ENCODE measurements at places on chromosomes 5 and 9.

DNA sequence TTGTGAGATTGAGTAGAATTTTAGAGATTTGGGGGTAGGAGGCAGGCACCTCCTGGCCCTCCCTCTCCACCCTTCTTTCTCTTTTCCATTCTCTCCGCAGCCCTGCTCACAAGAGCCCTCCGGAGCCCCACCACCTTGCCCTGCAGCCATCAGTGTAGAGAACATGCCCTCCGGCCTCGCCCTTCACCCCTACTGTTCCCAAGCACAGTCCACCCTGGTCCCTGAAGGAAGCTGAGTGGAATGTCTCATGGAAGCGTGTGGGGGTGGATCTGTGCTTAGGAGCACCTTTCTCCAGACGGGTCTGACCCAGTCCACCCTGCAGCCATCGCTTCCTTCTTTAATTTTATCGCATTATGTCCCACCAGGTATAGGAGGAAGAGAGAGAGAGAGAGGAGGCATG is 267.1 kb downstream of the NSG2 start:
- no peak for DNase-seq

DNA sequence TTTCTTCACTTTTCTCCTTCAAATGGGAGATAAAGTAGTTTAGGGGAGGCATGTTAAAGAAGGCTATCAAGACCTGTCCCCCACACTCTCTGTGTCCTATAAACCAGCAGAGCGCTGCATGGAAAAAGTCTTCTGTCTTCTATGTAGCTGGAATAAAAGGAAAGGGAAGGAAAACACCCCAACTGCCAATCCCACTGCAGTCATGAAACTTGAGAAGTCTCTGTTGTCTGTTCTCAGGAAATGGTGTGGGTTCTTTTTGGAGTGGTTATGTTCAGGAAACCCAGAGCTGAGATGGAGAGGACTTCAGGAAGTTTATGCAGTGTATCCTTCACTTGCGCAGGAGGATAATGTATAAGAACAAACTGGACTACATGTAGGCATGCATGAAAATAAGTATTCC is 274.3 kb downstream of the GAS1 start:
- DNase-seq: no peak

DNA sequence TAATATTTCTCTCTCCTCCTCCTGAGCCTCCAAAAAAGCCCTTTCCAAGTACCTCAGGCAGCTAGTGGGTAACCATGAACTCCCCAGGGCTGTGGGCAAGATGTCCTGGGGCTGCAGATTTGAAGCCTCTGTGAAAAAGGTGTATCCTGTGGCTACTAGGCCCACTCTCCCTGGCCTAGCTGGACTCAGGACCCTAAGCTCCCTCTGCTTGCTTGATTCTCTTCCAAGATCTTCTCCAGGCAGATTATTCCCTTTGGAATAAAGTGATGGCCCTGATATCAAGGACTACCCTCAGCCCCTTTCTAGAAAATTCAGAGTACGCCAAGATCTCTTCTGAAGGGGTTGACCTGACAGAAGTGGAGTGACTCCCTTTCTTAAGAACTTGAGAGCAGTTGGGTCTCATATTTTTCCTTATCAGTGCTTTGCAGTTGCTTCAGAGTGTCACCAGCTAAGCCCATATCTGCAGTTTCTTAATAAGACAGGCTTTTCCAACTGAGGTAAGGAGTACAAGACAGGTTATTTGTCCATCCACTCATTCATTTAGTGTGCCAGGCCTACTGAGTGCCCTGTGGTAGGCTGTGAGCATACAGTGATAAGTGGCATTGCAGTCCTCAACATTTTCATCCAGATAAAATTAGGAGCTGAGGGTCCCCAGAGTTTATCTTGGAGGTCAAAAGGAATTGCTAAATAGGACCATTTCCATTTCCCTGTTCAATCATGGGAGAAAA is 42.5 kb downstream of the CYSTM1 start:
- DNase-seq: no peak

GRCh38 chr5:119037496-119038215 is 33.2 kb upstream of the DMXL1 start:
- no peak for DNase-seq

GRCh38 chr5:61370506-61370905 is 38.4 kb downstream of the ZSWIM6 start:
- no peak for DNase-seq

GRCh38 chr9:33157960-33158842 is 8.9 kb downstream of the B4GALT1 start:
- DNase-seq: no peak

DNA sequence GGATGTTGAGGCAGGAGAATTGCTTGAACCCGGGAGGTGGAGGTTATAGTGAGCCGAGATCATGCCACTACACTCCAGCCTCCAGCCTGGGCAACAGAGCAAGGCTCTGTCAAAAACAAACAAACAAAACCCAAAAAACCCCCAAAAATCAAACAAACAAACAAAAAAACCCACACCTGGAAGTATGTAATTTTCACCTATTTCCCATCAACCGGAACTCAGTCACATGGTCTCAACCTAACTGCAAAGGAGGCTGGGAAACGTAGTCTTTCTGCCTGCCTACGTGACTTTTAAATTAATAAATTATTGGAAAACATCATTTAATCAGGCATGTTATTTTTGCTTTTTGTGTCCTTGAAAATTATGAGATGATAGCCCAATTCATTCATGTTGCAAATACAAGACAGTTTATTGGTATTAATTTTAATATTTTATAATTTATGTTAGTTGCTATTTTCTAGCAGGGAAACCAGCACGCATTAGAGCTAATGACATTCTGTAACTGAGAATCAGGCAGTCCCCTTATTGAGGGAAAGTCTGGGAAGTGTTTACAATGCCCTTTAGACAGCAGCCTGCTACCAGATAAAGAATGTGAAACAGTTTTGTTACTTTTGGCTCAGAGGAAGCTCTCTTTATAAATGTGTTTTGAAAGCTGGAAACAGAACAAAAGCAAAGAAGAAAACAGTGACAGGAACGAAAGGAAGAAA is 110.3 kb downstream of the NXNL2 start:
- DNase-seq: no peak

DNA sequence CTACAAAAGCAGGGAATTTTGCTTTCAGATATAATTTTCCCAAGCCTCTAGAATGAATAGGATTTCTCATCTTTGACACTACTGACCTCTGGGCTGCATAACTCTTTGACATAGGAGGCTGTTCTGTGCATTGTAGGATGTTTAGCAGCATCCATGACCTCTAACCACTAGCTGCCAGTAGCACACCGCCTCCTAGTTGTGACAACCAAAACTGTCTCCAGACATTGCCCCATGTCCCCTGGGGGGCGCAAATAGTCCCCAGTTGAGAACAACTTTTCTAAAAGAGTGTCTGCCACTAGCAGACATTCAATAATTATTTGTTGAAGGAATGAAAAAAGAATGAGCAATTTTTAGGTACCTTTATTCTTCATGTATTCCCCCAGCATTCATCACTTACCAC is 51.8 kb downstream of the POU4F3 start:
- DNase-seq: no peak

DNA sequence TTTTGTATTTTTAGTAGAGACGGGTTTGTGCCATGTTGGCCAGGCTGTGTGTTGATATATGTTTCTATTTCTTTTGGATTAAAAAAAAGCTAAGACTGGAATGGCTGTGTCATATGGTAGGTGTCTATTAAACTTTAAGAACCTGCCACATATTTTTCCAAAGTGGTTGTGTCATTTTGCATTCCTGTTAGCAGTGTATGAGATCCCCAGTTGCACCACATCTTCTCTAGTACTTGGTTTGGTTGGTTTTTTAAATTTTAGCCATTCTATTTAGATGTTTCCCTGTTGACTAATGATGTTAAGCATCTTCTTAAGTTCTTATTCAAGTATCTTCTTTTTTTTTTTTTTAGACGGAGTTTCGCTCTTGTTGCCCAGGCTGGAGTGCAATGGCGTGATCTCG is 36.2 kb upstream of the MEGF9 start:
- no peak for DNase-seq

- no peak for DNase-seq
Measured at GRCh38 chr5:176416965-176417364, 626 bp upstream of the CLTB start.

GRCh38 chr5:82396871-82397514 is 118.8 kb upstream of the RPS23 start:
- DNase-seq: no peak

GRCh38 chr9:32395510-32396216 is 11.2 kb downstream of the ACO1 start:
- no peak for DNase-seq

DNA sequence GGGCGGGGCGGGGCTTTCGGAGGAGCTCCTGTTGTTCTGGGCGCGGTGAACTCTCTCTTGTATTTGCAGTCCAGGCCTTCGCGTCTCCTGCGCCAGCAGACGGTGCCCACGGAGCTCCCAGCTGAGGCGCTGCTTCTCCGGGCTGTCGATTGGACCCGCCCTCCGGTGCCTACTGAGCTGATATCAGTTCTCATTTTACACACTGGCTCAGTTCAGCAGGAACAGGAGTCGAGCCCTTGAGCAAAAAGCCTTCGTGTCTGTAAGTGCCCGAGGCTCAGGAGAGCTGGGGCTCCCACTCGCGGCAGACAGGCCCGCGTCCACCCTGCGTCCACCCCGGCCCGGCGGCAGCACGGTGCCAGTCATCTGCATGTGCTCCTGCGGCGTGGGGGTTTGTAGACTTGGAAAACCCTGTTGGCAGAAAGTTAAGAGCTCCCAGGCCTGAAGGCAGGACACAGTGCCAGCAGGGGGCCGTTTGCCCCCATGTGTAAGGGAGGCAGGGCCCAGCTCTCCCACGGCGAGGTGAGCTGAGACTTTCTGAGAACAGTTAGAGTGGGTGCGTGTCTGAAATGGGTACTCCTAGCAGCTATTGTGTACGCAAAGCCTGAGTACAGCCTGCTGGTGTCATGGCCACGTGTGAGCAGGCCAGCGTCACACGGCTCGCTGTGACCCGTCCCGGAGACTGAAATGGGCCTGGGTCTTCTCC is 231.5 kb downstream of the FANCC start:
- no peak for DNase-seq

- no peak for DNase-seq
Measured at GRCh38 chr5:131994533-131995226, 16.8 kb downstream of the ACSL6 start.

DNA sequence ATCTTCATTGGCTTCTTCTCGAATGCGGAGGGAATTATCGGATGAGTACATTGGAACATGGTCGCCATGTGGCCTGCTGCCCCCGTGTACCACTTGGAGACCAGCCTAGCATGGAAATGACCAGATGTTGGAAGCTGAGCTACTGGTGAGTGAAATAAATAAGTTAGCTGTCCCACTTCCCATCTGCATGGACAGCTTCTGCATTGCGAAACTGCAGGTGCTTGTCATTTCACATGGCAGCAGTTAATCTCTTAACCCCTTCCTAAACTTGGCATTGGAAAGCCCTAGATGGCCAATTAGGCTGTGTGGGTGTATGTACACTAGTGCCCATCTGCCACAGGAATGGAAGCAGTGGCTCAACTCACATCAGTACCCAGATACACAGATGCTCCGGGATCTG is 246.6 kb upstream of the IL12B start:
- DNase-seq: no peak

- no peak for DNase-seq
Measured at GRCh38 chr9:110797611-110798010, 129.0 kb downstream of the MUSK start.

- no peak for DNase-seq
Measured at GRCh38 chr5:87442419-87442818, 29.7 kb upstream of the CCNH start.

DNA sequence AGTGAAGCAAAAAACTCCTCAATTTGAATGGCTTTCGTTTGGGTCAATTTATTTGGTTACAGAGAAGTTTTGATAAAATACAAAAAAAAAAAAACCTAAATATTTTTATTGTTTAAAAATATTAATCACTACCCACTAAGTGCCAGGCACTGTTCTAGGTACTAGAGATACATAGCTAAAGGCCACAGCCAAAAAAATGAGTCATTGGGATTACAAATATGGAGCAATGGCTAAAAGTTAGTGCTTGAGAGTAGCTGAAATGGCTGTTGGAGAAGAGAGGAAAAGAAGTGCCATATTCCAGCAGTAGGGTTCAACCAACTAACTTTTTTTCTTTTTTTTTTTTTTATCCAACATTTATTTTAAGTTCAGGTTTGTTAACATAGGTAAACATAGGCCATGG is 130.1 kb upstream of the PTGER4 start:
- no peak for DNase-seq

DNA sequence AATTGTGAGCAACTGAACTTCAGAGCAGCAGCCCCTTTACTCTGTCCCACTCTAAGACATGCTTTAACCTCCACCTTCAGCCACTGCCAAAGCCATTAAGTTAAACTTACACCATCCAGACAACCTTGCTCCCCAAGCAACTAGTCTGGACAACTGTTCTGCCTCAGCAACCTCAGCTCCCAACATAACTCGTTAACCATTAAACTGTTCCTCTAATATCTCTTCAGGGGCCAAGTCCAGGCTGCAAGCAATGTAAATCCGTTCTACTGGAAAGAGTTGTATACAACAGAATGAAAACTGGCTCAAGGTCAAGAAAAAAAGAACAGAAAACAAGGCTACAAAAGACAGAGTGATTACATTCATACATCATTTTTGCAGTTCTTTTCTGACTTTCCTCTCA is 131.7 kb upstream of the TARS1 start:
- no peak for DNase-seq

DNA sequence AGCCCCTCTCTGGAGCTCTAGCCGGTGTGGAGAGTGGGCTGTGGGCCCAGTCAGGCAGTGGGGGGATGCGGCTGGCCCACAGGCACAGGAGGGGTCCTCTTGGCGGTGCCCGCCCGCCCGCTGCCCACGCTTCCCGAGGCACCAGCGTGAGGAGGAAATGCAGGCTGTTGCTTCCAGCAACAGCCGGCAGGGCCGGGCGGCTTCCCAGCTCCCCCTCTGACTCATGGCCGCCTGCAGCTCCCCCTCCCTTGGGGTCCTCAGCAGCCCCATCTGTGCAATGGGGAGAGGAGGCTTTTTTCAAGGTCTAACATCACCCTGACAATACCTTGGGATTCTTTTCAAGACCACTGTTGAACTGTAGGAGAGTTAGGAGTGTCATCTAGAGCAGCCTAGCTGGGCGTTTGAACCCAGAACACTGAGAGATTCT is 10.4 kb downstream of the CXXC5 start:
- no peak for DNase-seq

DNA sequence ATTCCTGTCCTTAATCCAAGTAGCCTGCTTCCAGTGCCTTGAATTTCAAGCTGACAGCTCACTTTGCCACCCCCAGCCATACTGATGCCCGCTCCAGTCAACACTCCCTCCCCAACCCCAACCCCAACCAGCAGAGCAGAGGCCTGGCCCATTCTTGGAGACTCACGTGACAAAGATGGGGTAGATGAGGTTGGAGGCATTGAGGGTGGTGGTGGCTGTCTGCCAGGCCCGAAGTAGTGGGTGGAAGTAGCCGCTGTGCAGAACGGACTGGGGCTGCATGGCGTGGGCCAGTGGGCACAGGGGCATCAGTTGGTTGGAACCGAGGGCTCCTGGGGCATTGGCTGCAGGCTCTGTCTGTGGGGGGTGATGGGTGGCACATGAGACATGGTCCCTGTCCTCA is 7.8 kb downstream of the ALAD start:
- DNase-seq: no peak

Measured in activated naive CD4-positive, alpha-beta T cell (primary cell).